CD4-positive, alpha-beta T cell treated with Interferon gamma for 1 hour (primary cell): ENCODE measurements at places on chromosomes 2 and 18.

DNA sequence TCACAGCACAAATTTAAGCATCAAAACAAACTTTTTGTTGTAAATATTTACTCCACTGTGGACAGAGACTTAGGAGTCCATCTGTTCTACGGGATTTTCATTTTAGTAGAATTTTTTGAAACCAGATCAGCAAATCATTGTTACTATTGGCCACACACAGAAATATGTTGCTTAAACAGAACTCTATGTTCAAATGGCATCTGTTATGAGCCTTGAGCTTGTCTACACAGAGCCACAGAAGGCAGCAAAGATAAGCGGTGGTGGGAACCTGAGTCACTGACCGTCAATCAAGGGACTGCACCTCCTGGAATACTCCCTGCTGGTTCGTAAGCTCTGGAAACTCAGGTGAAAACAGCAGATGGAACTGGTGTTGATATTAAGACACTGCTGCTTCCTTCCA is 156.8 kb downstream of the TMEM200C start:
- no peak for DNase-seq

GRCh38 chr2:114661971-114662939 is 219.8 kb downstream of the DPP10 start:
- DNase-seq, result no peak

- no peak for DNase-seq
Measured at GRCh38 chr2:97953853-97954252, 41.9 kb downstream of the TMEM131 start.

GRCh38 chr2:36246320-36246990 is 109.1 kb upstream of the CRIM1 start:
- DNase-seq, result no peak

- no peak for DNase-seq
Measured at GRCh38 chr2:86453836-86454235, 12.7 kb downstream of the KDM3A start.

DNA sequence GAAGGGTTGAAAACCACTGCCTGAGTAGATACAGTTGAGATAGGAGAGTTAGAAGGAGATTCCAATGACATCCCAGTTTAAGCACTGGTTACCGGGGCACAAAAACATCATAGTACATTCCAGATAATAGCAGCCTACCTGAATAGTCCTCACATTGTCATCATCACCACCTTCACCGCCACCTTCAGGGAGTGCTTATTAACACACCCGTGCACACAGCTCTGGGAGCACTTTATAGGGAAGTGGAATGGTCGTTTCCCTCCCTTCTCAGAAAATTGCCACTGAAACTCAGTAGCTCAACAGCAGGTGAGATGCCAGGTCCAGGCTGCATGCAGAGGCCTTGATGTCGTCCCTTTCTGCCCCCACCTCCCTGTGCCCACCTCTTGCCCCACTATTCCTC is 8.2 kb downstream of the SERPINB7 start:
- DNase-seq, result no peak

GRCh38 chr2:174335254-174335987 is 667 bp downstream of the SP9 start:
- DNase-seq, result no peak

GRCh38 chr2:239021651-239022436 is 174.0 kb downstream of the TWIST2 start:
- DNase-seq, result no peak

GRCh38 chr2:50612306-50612705 is 419.6 kb downstream of the NRXN1 start:
- DNase-seq, result no peak

- no peak for DNase-seq
Measured at GRCh38 chr2:240288087-240288521, 147.4 kb upstream of the GPC1 start.

DNA sequence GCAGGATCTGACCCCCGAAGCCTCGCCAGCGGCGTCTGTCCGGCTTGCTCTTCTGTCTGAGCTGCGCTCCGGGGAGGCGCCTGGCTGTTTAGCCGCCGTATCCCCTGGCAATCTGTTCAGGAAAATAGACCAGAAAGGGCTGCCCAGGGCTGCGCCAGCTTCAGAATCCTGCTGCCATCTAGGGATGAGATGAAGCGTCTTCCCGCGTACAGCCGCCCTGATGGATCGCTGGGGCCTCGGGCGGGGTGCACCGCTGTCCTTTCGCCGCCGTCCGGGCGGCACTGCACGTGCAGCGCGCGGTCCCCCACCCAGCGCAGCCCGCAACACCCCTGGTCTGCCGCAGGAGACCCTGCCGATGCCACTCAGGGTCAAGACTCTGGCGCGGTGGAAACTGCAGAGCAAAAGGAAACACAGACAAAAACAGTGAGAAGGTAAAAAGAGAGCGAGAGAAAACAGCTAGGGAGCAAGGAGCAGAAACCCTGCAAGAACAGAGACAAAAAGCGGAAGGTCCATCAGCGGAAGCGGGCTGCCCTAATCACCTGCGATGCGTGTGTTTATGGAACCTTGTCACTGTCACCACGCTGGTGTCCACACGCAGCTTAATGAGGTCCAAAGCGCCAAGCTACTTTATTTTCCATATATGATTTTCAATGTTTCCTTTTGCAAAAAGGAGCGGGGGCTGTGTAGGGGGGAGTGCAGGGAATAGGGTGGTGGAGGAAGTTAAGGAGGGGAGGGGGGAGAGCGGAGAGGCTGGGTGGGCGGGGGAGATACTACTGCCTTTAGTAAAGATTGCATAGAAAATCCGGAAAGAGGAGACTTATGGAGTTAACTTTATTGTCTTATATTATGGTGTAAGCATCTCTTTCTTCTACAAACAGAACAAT is 2113.3 kb upstream of the PIK3C3 start:
- DNase-seq, result no peak
